ENCODE measurements at places on chromosomes 6 and 20.

DNA sequence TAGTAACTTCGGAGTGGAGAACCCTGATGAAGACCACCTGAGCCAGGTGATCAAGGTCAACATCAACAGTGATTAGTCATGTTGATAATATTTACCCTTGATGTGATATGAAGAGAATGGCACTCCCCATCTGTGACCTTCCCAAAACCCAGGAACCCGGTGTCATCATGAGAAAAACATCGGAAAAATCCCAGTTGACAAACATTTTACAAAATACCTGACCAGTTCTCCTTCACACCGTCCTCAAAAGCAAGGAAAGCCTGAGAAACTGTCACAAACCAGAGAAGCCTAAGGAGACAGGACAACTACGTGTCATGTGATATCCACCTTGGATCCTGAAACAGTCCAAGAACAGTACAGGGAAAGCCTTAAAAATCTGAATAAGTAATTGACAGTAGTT is 197.3 kb downstream of the ZMYND8 start:
- no peak for DNase-seq

DNA sequence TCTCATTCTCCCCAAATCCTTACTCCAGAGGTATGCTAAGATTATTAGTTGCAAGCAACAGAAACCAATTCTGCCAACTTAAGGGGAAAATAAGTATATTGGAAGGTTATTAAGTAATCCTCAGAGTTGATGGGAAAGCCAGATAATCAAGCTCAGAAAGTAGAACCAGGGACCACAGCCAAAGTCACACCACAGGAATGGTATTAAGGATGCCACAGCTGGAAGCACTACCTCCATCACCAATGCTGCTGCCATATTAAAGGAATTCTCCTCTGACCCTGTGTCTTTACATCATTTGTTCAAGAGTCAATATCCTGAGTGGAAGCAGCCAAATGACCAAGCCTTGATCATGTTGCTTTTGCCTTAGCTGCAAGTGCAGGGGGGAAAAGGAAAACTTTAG is 9.9 kb downstream of the PROCR start:
- DNase-seq: no peak

DNA sequence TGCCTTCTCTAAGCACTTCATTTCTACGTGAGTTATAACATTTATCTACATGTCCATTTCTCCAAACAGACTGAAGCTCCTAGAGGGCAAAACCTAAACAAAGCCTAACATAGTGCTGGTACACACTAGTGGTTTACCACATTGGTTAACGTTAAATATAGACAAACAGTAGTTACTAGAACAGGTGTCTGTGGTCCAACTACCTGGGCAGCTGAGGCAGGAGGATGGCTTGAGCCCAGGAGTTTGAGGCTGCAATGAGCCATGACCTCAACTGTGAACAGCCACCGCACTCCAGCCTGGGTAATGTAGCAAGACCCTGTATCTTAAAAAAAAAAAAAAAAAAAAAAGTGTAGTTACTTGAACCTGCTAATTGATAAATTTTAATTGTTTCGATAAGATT is 26.5 kb downstream of the PTPRK start:
- DNase-seq: no peak

DNA sequence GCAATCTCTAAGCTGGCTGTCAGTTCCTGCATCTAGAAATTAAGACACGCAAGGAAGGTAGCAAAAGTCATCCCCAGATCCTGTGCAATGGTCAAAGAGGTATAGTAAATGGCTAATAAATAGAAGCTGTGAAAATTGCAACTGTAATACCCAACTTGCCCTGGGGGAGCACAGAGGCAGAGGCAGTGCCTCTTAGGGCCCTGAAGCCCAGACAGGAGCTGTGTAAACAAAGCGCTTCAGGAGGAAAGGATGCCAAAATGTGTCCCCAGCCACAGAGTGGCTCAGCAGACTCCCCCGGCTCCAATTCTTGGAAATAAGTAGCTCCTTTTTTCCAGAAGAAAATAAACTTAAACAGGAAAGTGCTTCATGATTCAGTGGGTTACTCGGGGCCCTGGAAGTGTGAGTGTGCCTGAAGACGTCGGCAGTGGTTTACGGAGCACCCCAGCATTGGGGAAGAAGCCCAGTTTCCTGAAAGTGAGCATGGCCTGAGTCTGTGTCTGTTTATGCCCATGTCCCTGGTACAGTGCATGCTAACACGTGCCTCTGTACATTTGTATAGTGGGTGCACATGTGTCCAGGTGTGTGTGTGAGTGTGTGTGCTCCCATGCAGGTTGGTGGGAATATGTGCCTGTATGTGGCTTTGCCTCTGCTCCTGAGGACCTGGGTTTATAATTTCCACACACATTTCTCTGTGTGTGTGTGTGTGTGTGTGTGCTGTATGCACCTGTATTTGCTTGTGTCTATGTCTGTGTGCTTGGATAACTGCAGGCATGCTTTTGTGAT is 246.7 kb downstream of the MAFB start:
- DNase-seq: peak; percentile 17

GRCh38 chr6:148464319-148465010 is 121.8 kb downstream of the SASH1 start:
- DNase-seq: peak; percentile 53

DNA sequence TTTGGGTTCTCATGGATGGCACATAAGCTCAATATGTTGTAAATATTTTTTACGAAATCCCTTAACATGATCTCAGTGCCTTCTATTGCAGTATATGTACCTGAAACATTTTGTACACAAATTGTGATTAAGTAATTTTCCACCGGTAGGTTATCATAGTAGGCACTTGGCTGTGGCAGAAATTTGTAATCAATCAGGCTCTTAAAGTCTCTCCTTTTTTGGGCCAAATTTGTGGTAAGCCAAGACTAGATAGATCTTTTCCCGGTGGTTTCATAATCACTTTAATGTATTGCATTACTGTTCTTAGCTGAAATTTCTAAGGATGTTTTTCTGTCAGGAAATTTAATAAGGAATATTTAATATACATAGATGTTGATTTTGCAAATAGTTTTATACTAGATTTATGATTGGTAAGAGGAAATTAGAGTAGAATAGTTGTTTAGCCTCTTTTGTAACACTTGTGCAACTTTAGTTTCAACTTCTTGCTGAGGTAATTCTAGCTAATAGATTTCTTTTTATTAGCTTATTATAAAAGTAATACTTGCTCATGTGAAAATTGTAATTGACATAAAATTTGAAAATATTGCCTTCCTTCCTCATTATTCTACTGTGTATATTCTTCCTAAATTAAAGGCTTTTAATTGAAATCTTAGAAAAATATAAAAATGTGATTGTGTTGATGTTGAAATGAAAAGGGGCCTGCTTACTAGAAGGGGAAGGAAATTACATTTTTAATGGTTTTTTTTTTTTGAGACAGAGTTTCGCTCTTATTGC is 3.2 kb downstream of the PCMT1 start:
- DNase-seq: no peak

GRCh38 chr6:10719296-10719963 is 3.4 kb upstream of the TMEM14C start:
- no peak for DNase-seq

GRCh38 chr6:7431313-7431673 is 41.7 kb downstream of the RIOK1 start:
- DNase-seq: no peak

Data from bronchial epithelial cell (primary cell).